ENCODE measurements at places on chromosomes 6 and 20.

GRCh38 chr20:50993876-50994275 lies 29.0 kb downstream of the KCNG1 start:
- DNase-seq: no peak

GRCh38 chr6:45394586-45395095 lies 16.9 kb upstream of the SUPT3H start:
- DNase-seq: no peak

DNA sequence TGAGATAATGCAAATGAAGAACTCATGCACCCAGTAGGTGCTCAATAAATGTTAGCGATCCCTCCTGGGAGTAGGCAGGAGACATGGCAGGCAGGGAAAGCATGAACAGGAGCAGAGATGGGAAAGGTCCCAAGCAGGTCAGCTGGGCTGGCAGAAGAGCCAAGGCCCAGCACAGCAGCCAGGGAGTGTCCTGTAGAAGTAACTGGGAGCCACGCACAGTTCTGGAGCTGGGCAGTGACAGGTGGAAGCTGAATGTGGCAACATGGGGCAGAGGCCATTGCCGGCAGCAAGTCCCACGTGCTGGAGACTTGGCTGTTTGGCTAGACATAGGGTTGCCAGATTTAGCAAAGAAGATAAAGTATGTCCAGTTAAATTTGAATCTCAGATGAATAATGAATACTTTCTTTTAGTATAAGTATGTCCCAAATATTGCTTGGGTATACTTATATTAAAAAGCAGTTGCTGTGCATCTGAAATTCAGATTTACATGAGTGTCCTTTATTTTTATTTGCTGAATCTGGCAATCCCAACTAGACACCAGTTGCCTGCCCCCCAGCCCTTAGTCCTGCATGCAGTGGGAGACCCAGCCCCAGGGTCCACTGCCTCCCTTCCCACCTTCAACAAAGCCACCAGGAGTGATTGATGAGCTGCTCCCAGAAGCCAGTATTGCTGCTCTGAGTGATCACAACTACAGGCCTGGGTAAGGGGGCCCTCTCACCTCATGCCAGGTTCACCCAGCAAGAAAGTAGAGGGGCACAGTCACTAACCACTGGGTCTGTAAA lies 3.7 kb upstream of the LPIN3 start:
- no peak for DNase-seq

GRCh38 chr6:135994857-135995544 lies 143.5 kb downstream of the PDE7B start:
- DNase-seq: no peak

GRCh38 chr6:5710936-5711335 lies 295.8 kb downstream of the NRN1 start:
- DNase-seq: no peak

- no peak for DNase-seq
Measured at GRCh38 chr6:137724018-137724403, 143.0 kb upstream of the TNFAIP3 start.

DNA sequence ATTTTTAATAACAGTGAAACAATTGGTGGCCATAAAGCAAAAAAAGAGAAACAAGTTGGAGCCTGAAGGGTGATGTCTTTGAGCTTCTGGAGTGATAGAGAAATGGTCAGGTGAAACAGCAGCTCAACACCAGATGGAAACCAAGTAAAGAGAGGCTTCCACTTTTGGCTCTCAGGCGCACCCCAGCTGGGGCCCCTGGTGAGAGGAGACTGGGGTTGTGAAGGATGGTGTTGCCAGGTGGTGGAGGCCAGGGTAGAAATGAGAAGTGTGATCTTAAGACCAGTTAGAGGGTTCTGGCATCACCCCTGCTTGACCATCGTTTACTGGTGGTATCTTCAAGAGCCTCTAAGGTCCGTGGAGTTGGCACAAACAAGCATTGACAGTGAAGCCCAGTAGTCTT lies 126.0 kb upstream of the AKIRIN2 start:
- no peak for DNase-seq

GRCh38 chr6:143396497-143397226 lies 53.8 kb downstream of the ADAT2 start:
- no peak for DNase-seq

DNA sequence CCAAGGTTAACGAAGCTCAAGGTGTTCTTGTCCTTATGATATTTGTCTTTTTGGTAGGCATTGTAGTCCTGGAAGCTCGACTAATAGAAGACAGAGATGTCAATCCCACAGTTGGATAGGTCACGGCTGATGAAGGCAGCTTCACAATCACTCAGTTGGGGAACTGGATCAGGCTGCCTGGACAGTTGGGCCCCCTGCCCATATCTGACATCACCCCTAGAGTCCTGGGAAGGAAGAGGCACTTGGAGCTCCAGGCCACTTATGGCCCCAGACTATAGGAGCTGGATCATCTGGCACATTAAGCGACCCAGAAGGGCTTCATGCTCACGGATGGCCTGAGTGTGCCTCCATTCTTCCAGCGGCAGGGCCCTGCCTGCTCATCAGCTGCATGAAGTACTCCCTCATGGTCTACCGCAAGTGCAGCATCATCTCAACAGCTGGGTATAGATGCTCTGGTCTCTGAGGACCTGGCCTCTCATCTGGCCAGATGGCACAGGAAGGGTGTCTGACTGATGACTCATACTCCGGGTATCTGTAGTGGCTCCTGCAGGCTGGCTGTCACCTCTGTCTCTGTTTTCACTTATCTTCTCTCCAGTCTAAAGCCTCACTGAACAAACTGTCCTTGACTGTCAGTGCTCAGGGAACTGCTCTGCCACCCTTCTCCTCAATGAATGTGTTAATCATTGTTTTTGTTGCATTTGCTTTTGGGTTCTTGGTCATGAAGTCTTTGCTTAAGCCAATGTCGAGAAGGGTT lies 29.2 kb upstream of the SSR1 start:
- peak; percentile 59 for DNase-seq

DNA sequence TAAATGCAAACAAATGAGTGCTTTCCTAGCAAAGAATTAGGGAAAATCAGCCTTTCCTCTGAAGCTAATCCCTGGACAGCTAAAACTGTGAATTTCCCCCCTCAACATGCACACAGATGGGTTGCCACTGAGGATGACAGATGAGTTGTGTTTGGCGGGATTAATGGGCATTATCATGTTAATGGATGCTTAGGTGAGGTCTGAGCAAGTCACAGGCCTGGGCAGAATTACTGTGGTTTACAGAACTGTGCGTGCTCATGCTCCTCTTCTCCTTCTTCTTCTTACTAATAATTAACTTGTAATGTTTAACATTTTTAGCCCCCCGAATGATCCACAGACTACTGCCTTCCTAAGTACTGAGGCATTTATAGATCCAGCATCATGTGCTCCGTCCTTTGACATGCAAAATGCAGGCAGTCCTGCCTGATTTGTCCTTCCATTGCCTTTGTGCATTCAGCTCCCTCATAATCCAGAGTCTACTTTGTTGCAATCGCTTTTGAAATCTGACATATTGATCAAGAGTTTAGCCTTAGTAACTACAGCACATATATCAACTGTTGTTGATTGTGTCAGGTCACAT lies 753.4 kb upstream of the MMS22L start:
- no peak for DNase-seq

DNA sequence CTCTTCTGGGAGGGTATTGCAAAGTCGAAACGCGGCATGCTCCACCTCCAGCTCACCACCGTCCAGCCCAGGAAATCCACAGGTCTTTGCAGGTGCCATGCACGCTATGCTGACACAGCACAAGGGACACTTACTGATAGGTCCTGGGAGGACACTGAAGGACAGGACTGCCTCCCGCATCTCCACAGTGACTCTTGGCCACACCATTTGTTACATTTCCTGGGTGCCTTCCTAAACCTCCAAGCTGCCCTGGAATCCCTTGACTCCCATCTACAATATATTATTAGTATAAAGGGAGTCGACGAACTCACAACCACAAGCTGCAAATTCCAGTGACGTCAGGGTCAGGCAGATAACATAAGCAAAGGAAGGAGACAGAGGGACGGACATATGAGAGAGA lies 106.9 kb downstream of the JPH2 start:
- DNase-seq: no peak

Data from bone marrow (tissue), 2 donors.